Activated CD4-positive, alpha-beta T cell treated with anti-CD3 and anti-CD28 coated beads, Interleukin-2, amount 50 U/mL, for 24 hours (primary cell): ENCODE measurements at places on chromosomes 7 and 10.

GRCh38 chr10:15163253-15163828, 5.2 kb downstream of the NMT2 start:
- no peak for DNase-seq

DNA sequence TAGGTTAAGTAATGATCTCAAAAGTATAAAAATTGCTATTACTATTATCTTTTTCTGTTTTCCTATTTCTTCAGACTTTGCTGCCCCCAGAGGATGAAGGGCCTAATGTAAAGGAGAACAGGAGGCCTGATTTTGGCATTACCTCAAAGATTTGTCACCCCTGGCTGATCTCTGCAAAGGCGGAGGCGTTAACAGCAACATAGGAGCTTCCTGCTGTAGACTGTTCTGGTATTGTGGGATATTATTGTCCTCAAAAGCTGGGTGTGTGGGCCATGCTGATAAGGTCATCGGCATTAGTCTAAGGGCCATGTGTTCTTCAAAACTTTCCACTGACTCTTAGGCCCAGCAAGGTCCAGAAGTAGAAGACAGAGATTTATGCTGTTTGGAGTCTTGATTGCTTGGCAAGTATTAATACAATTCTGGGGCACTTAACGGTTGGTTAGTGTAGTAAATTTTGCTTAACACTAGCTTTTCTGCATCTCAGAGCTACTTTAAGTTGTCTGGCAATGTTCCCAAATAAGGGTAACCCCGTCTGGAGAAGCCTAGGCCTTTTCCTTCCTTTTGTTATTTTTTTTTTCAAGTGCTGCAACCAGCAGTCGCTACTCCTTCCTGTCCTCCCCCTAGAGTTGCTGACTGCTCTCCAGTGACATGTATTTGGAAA, 14.0 kb upstream of the ENTPD1 start:
- DNase-seq = no peak

DNA sequence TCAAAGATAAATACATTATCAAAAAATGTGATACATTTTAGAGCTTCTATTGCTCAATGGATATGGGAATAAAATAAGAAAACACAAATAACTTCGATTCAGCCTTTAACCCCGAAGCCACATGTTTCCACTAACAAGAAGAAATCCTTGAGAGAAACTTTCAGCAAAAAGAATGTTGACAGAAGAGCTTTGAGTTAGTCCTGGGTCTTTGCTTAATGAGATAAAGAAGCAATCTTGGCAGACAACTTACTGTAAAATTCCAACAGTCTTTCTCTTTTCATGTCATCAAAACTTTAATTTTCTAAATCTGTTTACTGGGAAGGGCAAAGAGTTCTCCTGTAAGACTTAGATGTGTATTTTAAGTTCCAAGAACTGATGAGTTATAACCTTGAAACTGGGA, 810.2 kb downstream of the CNTNAP2 start:
- DNase-seq = no peak

DNA sequence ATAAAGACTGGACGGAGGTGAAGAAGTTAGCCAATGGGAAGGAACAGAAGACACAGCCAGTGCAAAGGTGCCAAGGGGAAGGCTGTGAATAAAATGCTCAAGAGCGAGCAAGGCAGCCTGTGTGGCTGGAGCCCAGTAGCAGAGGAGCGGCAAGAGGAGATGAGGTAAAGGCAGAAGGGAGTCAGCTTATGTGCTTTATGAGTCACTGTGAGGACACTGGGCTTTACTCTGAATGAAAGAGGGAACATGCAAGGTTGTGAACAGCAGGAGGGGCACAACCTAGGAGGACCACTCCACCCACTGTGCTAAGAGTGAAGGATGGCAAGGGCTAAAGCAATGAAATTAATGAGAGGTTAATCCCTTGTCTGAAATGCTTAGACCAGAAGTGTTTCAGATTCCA, 129.0 kb upstream of the ODAD2 start:
- DNase-seq = no peak

- no peak for DNase-seq
Observed at GRCh38 chr10:131930586-131931330, 29.9 kb downstream of the PPP2R2D start.

- DNase-seq = no peak
Observed at GRCh38 chr10:132163278-132163765, 23.4 kb upstream of the DPYSL4 start.

- no peak for DNase-seq
Observed at GRCh38 chr10:43078986-43079273, 2.1 kb downstream of the RET start.

DNA sequence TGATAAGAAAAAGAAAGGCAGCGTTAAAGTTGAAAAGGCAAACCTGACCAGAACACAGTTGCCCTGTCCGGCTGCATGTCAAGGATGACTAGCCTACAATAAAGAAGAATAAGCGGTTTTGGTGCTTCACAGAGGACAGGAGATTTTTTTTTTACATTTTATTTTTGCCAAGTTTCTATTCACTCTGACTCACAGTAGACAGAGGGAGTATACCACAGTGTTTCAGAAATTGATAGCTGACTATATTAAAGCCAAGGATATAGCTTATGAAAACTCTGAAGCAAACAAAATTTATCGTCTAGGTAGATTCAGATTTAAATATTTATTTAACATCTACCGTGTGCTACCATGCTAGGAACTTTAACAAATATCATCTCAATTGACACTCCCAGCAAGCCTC, 16.9 kb upstream of the POLR1F start:
- DNase-seq = no peak
